CD4-positive, CD25-positive, alpha-beta regulatory T cell (primary cell): ENCODE measurements at places on chromosomes 4 and X. TPM values are rescaled to one million over a fixed set of nuclear protein-coding genes. Genes with fewer than 3 reads are reported as not detected.

TMSB15A gene
- not detected for total RNA-seq

RAB33A gene
- 7.9 TPM for total RNA-seq

DDIT4L gene
- total RNA-seq: not detected

MAGEC1 gene
- total RNA-seq: not detected

DNA sequence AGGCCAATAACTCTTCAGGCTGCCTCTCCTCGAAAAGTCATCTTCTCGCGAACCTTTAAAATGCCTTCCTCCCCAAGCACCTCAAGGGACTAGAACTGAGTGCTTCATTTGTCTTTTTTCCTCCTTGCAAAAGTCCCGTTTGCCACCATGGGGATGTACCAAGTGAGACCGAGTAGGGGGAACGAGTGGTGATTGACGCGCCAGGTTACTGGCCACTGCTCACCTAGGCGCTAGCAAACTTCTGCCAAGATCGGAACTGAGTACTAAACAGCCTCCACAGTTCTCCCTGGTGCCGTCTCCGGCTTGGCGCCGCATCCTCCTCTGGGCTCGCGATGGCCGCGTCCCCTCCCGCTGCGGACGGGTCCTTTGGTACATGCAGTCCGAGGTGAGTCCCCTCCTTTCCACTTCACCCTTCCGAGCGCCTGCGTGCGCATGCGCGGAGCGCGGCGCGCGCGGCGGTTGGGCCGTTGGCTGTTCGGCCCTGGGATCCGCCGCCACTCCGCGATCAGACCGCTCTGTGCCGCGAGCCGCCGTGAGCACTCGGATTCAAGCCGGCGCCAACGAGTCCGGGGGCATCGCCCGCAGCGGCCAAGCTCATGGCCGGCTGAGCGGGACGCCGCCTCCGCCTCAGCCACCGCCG lies at the start of gene CDK16:
TSS of gene CDK16 (plus strand) at position 402 of the 640 bp plus-strand sequence. CDS start 4,877 bp downstream, outside the sequence.
- DNase-seq: peak; percentile 91

DNA sequence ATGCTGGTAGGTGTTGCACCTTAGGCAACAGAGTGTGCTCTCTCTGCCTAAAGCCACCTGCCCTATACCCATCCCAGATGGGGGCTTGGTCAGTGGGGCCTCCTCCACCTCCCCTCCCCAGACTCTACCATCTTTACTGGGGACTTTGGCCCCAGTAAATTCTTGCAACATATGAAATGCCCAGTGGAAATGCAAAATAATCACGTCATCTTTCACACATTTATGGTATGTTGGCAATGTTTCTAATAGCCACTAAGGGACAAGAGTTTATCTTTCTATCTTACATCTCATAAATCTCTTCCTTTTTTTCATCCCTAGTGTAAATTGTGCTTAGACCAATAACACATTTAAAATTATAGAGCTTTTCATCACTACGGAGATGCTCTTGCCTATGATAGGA lies 103.0 kb upstream of the MAML3 start:
- no peak for DNase-seq

GRCh38 chr4:179880756-179881155 lies 2362.4 kb upstream of the TENM3 start:
- no peak for DNase-seq

GRCh38 chr4:55125763-55126541 lies 557 bp upstream of the KDR start:
- no peak for DNase-seq

GRCh38 chrX:39437670-39438441 lies 636.6 kb downstream of the MID1IP1 start:
- DNase-seq: no peak

- no peak for DNase-seq
Observed at GRCh38 chr4:6606465-6607235, 31.7 kb downstream of the MAN2B2 start.

DNA sequence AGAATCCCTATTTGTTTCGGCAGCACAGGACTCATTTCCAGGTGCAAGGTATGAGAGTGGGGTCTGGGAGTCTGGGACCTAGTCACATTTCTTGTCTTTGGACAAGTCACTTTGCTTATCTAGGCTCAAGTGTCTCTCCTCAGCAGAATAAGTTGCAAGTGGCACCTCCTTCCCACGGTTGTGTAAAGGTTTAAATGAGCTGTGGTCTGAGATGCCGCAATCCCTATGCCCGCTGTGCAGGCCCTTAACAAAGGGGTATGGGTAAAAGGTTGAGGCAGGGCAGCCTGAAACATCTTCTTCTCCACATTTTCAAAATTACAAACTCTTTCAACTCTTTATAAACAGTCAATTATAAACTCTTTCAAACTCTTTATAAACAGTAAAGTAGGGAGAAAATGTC lies 93.7 kb downstream of the RTL5 start:
- no peak for DNase-seq

DNA sequence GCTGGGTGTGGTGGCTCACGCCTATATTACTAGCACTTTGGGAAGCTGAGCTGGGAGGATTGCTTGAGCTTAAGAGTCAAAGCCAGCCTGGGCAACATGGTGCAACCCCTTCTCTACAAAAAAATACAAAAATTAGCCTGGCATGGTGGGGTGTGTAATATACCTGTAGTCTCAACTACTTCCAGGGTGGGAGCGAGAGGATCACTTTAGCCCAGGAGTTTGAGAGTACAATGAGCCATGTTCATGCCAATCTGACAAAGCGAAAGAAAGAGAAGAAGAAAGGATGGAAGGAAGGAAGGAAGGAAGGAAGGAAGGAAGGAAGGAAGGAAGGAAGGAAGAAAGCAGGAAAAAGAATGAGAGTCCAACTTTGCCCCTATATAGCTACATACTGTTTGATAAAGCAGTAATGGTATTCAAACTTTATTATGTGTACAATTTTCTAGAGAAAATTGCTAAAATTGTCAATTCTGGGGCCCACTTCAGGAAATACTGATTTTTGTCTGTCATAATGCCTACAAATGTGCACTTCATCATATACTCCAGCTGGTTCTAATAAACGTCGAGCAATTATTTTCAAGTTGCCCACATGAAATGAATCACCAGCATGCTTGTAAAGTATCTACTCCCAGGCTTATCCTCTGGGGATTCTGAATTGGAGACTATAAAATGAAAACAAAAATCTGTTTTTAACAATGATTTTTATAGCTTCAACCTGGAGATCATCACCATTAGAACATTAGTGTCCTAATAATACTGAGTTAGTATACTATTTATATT lies 132.3 kb downstream of the NDST4 start:
- DNase-seq: no peak

- DNase-seq: no peak
Observed at GRCh38 chrX:9369802-9370291, 95.0 kb upstream of the TBL1X start.

- no peak for DNase-seq
Observed at GRCh38 chr4:3257556-3258482, 8.9 kb downstream of the MSANTD1 start.

DNA sequence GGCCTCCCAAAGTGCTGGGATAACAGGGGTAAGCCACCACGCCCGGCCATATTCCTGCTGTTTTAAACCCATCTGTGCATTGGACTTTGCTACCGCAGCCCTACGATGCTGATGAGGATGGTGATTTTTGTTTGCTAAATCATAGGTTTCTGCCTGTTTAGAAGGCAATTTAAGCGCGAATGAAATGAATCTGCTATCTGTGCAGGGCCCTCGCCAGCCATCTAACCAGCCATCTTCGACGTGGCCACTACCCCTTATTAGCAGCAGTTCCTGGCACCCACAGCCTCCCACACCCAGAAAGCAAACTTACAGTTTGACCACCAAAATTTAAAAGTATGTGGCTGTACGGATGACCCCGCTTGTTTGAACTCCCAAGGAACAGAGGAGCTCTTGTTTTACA lies 178.5 kb downstream of the SHOX start:
- no peak for DNase-seq

DNA sequence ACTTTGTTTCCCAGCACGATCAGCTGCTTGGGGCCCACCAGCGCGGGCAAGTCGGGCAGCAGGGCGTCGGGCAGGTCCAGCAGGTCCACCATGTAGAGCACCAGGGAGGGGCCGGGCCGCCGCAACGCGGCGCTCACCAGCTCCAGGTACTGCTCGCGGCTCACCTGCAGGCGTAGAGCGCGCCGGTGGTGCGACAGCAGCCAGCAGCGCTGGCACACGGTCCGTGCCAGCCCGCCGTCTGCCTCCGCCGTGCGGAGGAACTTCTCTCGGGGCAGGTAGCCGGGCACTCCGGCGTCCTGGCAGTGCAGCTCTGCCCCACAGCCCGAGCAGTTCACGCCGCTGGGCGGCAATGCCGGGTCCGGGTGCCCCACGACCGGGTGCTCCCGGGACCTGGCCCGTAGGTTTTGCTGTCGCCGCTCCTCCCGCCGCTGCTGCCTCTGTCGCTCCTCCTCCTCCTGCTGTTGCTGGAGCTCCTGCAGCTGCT lies 527 bp downstream of the NOA1 start:
- DNase-seq: peak; percentile 45

DNA sequence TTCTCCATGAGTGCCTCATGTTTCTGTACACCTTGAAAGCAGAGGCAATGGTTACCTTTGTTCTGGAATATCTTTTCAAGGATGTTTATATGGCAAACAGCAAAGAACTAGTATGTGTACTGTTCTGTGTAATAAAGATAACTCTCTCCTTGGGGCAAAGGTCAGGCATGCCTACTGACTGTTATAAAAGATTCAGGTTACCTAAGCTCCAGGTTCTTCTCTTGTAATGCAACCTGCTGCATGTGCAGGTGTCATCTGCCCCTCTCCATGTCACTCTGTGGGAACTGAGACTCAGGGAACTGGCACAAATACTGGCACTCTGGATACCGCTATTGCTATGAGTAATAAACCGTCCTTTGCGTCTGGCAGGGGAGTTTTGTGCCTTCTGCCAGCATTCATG lies 5.4 kb upstream of the TRPC3 start:
- DNase-seq: no peak

GRCh38 chr4:7753931-7754465 lies 185.7 kb downstream of the AFAP1 start:
- DNase-seq: no peak

GRCh38 chr4:28555866-28556265 lies 1695.2 kb downstream of the STIM2 start:
- no peak for DNase-seq
